ENCODE measurements at places on chromosomes 7 and 10.

- ATAC-seq, result no peak
- no peaks in the 10 kb centered on the region for H3K36me3 ChIP-seq
These were observed 30.5 kb downstream of the ENO4 start for GRCh38 chr10:116879817-116880216.

DNA sequence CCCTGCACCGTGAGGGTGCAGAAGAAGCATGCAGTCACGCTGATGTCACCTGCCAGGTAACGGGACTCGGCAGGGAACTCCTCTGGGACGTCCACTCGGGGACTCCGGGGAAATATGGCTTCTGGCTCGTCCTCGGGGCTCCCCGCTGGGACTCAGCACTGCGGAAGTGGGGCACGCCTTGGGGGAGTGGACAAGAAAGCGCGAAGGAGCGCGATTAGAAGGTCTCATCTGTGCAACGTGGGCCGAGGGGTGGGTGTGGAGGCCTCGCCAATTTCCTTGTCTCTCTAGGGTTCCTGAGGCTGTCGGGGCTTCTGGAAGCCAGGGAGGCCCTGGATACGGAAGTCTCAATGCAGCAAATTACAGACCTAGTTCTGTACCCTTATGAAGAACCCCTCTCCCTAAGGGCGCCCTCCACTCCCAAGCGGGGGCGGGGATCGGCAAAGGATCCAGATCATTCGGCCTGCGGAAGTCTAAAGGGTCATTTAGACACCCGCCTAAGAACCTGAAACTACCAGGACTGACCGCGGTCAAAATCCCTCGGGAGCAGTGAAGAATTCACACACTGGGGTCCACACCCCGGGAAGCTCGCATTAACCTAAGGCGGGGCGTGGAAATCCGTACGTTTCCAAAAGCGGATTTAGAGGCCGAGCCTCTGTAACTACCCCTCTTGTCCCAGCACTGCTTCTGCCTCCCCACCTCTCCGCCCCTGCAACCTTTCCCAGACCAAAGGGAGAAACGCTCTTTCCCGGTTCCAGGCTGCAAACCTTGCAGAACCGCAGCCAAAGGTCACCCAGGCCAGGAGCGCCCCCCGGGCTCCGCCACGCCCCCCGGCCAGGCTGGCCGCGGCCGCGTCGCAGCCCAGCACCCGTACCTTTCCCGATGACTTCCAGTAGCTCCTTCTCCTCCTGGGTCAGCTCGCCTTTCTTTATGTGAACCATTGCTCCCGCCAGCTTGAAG is 640 bp downstream of the ANKMY2 start:
- H3K36me3 ChIP-seq, result no peaks in the 10 kb centered on the region
- ATAC-seq, result peak; percentile 40
- no peaks in the 10 kb centered on the region for H3K4me1 ChIP-seq
- peak overlapping the region; percentile 79 for H3K4me3 ChIP-seq
- H3K27ac ChIP-seq, result peak overlapping the region; percentile 96

DNA sequence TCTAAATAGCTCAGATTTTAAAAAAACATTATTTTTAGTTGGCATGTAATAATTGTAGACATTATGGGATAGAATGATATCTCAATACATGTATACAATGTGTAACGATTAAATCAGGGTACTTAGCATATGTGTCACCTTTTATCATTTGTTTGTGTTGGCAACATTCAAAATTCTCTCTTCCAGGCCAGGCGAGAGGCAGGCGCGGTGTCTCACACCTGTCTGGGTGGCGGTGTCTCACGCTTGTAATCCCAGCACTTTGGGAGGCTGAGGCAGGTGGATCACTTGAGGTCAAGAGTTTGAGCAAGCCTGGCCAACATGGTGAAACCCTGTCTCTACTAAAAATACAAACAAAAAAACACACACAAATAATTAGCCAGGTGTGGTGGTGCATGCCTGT is 151.7 kb downstream of the RTKN2 start:
- no peaks in the 10 kb centered on the region for H3K36me3 ChIP-seq
- ATAC-seq, result no peak
- no peak overlapping the region for H3K4me3 ChIP-seq
- no peaks in the 10 kb centered on the region for H3K4me1 ChIP-seq

- H3K27ac ChIP-seq, result no peak overlapping the region
- H3K4me3 ChIP-seq, result no peak overlapping the region
- no peaks in the 10 kb centered on the region for H3K27me3 ChIP-seq
- H3K4me1 ChIP-seq, result no peaks in the 10 kb centered on the region
- no peaks in the 10 kb centered on the region for H3K36me3 ChIP-seq
- no peak for ATAC-seq
These were observed 113.5 kb downstream of the RTKN2 start for GRCh38 chr10:62155054-62155680.

GRCh38 chr10:89665302-89665701 is 20.3 kb upstream of the PANK1 start:
- no peaks in the 10 kb centered on the region for H3K36me3 ChIP-seq
- ATAC-seq, result no peak
- H3K4me3 ChIP-seq, result no peak overlapping the region
- no peaks in the 10 kb centered on the region for H3K27me3 ChIP-seq
- no peaks in the 10 kb centered on the region for H3K4me1 ChIP-seq

GRCh38 chr10:1413256-1413655 is 324.1 kb downstream of the ADARB2 start:
- H3K4me1 ChIP-seq, result no peaks in the 10 kb centered on the region
- peaks cover 41% of the 10 kb centered on the region for H3K27me3 ChIP-seq
- no peak overlapping the region for H3K4me3 ChIP-seq
- no peak overlapping the region for H3K27ac ChIP-seq
- no peak for ATAC-seq

GRCh38 chr10:68606918-68607317 is 46.8 kb downstream of the TET1 start:
- H3K27me3 ChIP-seq, result no peaks in the 10 kb centered on the region
- peaks cover 29% of the 10 kb centered on the region for H3K4me1 ChIP-seq
- no peak overlapping the region for H3K4me3 ChIP-seq
- no peaks in the 10 kb centered on the region for H3K36me3 ChIP-seq
- ATAC-seq, result no peak
- H3K27ac ChIP-seq, result no peak overlapping the region

- no peak overlapping the region for H3K27ac ChIP-seq
- no peaks in the 10 kb centered on the region for H3K4me1 ChIP-seq
- no peaks in the 10 kb centered on the region for H3K27me3 ChIP-seq
- H3K36me3 ChIP-seq, result no peaks in the 10 kb centered on the region
These were observed 179.0 kb downstream of the NOC3L start for GRCh38 chr10:94183666-94184264.

DNA sequence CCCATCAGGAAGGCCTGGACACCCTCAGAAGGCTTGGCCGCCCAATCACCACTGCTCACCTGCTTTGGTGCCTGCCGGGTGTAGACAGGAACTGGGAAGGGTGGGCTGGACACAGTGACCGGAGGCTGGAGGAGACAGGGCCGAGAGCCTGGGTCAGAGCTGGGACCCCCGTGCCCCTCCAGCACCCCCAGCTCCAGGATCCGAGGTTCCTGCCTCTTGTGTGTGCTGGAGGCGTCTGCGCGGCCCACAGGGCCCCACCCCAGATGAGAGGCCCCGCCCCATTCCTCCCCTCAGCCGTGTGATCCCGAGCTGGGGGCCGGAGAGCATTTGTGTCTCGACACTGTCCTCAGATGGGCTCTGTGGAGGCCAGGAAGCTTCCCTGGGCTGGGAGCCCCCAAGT is 9.4 kb downstream of the ADAM8 start:
- no peaks in the 10 kb centered on the region for H3K27me3 ChIP-seq
- no peak overlapping the region for H3K4me3 ChIP-seq
- no peaks in the 10 kb centered on the region for H3K4me1 ChIP-seq
- no peaks in the 10 kb centered on the region for H3K36me3 ChIP-seq

DNA sequence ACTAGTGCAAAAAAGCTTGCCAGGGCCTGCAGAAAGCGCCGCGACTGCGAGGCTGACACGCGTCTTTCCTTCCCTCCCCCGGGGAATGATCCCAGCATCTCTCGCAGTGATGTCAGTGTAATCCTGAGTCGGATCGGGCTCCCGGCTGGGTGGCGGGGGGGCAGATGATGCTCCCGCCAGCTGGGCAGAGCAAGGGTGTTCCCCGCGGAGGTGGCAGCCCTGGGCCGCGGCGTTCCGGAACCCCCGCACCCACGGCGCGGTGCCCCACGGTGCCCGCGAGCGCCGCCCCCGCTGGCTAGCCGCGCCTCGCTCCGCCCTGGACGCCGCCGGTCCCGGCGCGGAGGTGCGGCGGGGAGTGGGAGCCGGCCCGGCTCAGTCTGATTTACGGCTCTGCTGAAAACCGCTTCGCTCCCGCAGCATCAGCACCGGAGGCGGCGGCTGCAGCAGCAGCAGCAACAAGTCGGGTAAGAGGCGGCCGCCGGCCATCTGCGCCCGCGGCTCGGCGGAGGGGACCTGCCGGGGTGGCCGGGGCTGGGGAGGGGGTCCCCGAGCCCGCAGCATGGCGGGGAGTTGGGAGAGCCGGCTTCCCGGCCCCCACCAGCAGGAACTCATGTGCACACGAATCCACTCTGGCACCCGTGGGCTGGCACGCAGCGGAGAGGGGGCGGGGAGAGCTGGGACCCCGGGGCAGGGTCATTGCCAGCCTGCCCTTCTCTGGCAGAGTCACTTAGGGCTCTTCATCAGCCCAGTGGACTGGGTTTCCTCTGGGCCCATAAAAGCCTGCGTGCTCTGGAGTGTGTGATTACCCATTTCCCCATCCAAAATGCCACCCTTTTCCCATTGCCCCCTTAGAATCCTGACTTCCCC is at the start of gene ZNF365:
ZNF365 (plus strand) TSS at position 375 of the 867 bp plus-strand sequence. CDS start 1,825 bp downstream, outside the sequence.
- peak within 1 kb of the TSS; percentile 63 for H3K27ac ChIP-seq
- peak within 1 kb of the TSS; percentile 77 for H3K4me3 ChIP-seq
- H3K36me3 ChIP-seq, result no peaks in the 10 kb centered on the region
- peaks cover 6% of the 10 kb centered on the region for H3K27me3 ChIP-seq
- ATAC-seq, result peak; percentile 77

DNA sequence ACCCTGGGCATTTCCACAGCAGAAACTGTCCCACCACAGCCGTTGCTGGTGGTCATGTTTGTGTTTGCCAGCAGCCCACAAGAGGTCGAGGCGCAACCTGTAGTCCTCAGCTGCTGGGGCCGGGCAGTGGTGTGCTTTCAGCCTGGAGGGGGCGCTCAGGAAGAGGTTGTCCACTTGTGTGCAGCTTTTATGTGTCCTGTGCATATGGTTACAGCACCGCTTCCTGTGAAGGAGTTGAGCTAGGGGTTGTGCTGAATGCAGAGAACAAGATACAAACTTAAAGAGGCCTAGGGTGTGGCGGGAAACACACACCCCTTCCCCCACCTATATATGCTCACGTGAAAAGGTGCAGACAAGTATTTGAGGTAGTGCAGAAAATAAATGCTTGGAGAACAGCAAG is 29.5 kb upstream of the PFKFB3 start:
- no peaks in the 10 kb centered on the region for H3K36me3 ChIP-seq
- no peak overlapping the region for H3K4me3 ChIP-seq
- no peaks in the 10 kb centered on the region for H3K27me3 ChIP-seq
- no peak overlapping the region for H3K27ac ChIP-seq
- peaks cover 22% of the 10 kb centered on the region for H3K4me1 ChIP-seq

- H3K27ac ChIP-seq, result peak overlapping the region; percentile 58
- no peaks in the 10 kb centered on the region for H3K27me3 ChIP-seq
- no peaks in the 10 kb centered on the region for H3K36me3 ChIP-seq
- H3K4me3 ChIP-seq, result no peak overlapping the region
These were observed 187.9 kb downstream of the BICC1 start for GRCh38 chr10:58700591-58700990.

DNA sequence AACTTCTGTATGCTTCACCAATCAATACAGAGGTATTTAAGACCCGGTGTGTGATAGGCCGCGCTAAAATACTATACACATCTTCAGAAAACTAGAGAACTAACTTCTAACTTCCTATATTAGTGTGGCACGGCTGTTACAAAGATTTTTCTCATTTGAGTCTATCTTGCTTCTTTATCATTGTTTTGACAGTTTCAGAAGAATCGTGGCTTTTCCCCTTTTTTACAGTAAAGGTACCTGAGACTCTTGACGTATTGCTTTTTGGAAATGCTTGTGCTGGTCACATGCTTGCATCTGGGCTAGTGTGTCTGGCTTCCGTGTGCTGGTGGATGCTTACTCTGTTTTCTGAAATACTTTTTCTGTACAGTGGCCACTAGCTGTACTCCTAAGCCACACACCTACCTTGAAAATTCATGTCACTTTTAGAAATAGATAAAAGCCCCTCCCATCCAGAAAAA is 12.7 kb downstream of the IKZF1 start:
- H3K27me3 ChIP-seq, result peaks cover 38% of the 10 kb centered on the region
- no peak overlapping the region for H3K4me3 ChIP-seq
- no peak for ATAC-seq
- H3K36me3 ChIP-seq, result no peaks in the 10 kb centered on the region

GRCh38 chr10:9294865-9295264 is 1240.4 kb downstream of the GATA3 start:
- ATAC-seq, result no peak
- H3K4me1 ChIP-seq, result no peaks in the 10 kb centered on the region
- no peak overlapping the region for H3K27ac ChIP-seq
- H3K27me3 ChIP-seq, result no peaks in the 10 kb centered on the region
- H3K4me3 ChIP-seq, result no peak overlapping the region
- H3K36me3 ChIP-seq, result no peaks in the 10 kb centered on the region

GRCh38 chr7:22156205-22156604 is 200.7 kb downstream of the RAPGEF5 start:
- no peak for ATAC-seq
- no peaks in the 10 kb centered on the region for H3K36me3 ChIP-seq
- no peak overlapping the region for H3K4me3 ChIP-seq
- no peaks in the 10 kb centered on the region for H3K4me1 ChIP-seq

DNA sequence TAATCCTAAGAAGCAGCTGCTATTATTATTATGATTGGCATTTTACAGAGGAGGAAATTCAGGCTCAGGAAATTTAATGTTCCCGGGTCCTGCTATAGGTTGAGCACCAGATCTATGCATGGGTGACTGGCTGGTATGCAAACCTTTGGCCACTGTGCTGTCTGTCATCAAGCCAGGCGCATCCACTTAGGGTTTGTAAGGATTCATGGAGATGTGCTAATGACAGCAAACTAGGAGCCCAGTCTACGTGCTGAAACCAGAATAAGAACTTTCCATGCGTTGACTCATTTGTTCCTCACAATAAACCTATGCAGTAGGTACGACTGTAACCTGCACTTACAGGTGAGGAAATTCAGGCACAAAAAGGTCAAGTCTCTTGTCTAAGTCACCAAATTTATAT is 64.5 kb upstream of the ZMIZ1 start:
- H3K27me3 ChIP-seq, result no peaks in the 10 kb centered on the region
- no peaks in the 10 kb centered on the region for H3K36me3 ChIP-seq
- no peaks in the 10 kb centered on the region for H3K4me1 ChIP-seq
- no peak overlapping the region for H3K4me3 ChIP-seq
- H3K27ac ChIP-seq, result no peak overlapping the region
- no peak for ATAC-seq

GRCh38 chr7:148657929-148658328 is 40.8 kb upstream of the CUL1 start:
- no peaks in the 10 kb centered on the region for H3K4me1 ChIP-seq
- H3K27me3 ChIP-seq, result no peaks in the 10 kb centered on the region
- no peak overlapping the region for H3K4me3 ChIP-seq
- ATAC-seq, result no peak
- H3K27ac ChIP-seq, result no peak overlapping the region

Measured in gastroesophageal sphincter (tissue), 4 donors.